ENCODE measurements at places on chromosomes 16 and 17.

DNA sequence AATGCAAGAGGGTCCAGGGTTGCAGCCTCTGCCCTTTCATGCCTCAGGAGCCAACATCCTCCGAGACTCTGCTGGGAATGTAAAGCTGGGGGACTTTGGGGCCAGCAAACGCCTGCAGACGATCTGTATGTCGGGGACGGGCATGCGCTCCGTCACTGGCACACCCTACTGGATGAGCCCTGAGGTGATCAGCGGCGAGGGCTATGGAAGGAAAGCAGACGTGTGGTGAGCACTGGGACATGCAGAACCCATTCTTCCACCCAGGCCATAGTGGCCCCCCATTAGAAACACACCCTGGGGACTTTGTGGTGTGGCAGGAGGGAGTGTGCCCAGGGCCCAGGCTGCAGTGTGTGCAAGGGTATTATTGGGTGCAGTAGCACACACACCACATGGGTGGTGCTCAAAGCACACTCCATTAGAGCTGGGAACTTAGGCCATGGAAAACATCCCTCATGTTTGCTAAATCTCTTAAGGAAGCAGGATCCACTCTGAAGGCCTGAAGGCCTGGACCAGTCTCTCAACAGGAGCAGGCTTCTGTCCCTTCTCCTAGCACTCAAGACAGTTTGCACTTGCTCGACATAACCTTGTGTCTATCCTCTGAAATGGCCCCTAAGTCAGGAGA, 7.6 kb downstream of the LIMD2 start:
- DNase-seq = no peak

DNA sequence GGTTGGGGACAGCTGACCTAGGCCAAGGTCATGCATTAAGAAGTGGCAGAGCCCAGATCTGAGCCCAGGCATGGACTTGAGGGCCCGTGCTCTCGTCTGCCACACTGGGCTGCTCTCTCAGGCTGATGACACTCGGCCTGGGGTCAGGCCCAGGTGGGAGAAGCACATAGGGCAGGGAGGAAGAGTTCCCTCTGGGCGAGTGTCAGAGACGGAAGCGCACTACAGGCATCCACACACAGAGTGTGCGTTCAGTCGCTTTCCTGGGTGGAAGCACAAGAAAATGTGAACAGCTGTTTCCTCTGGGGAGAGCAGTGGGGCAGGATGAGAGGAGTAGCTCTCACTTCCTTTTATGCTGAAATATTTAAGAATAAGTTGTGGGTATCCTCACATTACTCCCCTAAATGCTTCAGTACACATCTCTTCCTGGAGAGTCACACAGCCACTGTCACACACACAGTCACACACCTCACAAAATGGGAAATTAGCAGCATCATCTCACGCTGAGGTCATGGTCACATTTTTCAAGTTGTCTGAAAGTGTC, 59.7 kb downstream of the B9D1 start:
- no peak for DNase-seq

GRCh38 chr17:78828470-78829185, 12.0 kb downstream of the USP36 start:
- DNase-seq = no peak

- no peak for DNase-seq
Measured at GRCh38 chr17:50818261-50818660, 17.1 kb upstream of the WFIKKN2 start.

GRCh38 chr17:76077584-76078110, 1.3 kb upstream of the ZACN start:
- no peak for DNase-seq

Data from Ammon's horn (tissue), 1 donor.